Spinal cord (tissue), 10 donors: ENCODE measurements at places on chromosomes 7 and 10. TPM values are rescaled to one million over a fixed set of nuclear protein-coding genes. Genes with fewer than 3 reads are reported as not detected.

DNA sequence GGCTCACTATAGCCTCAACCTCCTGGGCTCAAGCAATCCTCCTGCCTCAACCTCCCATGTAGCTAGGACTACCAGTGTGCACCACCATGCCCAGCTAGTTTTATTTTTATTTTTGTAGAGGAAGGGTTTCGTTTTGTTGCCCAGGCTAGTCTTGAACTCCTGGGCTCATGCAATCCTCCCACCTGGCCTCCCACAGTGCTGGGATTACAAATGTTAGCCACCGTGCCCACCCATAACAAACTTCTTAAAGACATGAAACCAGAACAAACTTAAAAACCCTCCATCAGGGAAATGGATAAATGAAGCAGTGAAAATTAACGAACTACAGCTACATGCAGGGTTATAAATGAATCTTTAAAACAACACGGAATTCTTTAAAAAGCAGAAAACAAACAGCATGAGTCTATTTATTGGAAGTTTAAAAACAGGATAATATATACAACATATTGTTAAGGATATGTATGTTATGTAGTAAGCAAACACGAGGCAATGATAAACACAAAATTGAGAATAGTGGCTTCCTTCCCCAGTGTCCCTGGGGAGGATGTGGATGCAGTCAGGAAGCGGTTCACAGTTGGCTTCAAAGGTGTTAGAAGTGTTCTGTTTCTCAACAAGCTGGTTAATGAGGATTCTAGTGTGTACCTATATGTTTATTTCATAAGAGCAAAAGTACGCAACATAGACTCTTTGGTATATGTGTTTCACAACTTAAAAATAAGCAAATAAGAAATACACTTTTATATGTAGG is 128.2 kb upstream of the IMMP2L start:
- peak; percentile 44 for DNase-seq

- DNase-seq, result no peak
Measured at GRCh38 chr7:119665796-119666195, 607.2 kb upstream of the KCND2 start.

SLC18A3 gene
- total RNA-seq, result 1.9 TPM

- DNase-seq, result no peak
Measured at GRCh38 chr10:102602272-102603045, 41.8 kb upstream of the TRIM8 start.

- DNase-seq, result no peak
Measured at GRCh38 chr10:120460776-120461175, 3.7 kb downstream of the PLPP4 start.

DNA sequence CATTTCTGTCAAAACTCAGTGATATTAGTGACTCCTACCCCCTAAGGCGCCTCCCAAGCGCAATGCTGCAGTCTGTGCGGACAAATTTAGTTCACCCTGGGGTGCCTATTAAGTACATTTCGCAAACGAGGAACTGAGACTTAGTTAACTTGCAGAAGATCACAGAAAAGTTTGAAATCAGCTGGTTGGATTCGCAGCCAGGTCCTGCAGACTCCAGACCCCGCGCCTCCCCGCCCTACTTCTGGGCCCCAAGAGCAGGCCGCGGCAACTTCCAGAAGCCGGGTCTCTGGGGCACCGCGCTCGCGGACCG is 588 bp downstream of the CYREN start:
- DNase-seq, result no peak

DNA sequence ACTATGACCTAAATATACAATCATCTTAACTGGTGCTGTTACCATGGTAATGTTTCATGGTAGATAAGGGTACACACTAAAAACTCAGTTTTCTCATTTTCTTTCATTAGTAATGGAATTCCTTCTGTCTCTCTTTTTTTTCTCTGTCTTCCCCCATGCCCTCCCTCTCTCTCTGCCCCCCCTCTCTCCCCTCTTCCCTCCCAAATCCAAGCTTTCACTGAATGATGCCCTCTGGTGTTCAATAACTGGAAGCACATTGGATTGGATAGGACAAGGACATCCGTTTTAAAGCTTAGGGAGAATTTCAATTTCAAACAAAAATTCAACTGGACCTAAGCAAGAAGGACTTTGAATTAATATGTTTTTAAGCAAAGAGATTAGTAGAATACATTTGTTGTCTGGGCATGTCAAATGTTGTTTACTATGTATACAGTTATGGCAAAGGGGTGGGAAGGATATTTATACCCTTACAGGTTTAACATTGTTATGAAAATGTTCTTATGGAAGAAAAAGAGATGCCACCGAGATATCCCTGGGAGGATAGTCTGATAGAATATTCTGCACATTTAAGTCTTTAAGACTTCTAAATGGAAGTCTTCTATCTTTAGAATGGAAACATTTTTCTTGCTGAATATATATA is 6.1 kb downstream of the CHRM2 start:
- peak; percentile 53 for DNase-seq

GRCh38 chr10:106618646-106619045 is 545.9 kb downstream of the SORCS1 start:
- DNase-seq, result no peak

- DNase-seq, result no peak
Measured at GRCh38 chr7:7122033-7122478, 60.3 kb upstream of the C1GALT1 start.

- DNase-seq, result no peak
Measured at GRCh38 chr10:34792881-34793280, 22.2 kb downstream of the PARD3 start.

SLC26A5 gene
- total RNA-seq, result 0.44 TPM

DNA sequence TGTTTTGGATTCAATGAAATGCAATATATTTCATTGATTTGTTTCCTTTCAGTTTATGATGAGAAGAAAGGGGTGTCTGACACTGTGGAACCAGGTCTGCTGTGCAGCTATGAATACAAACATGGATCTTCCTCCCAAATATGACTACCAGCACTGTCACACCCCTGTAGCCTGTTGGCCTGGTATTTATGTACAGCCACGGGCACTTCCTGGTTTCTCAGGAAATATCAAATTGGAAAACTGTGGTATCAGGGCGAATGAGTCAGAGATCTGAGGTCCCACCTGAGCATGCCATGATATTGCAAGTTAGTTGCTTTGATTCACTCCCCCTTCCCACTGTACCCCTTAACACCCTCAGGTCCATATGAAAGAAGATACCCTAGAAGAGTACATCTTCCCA is 87.8 kb downstream of the DNMBP start:
- no peak for DNase-seq

- no peak for DNase-seq
Measured at GRCh38 chr7:126041472-126041871, 1111.8 kb upstream of the POT1 start.

DNA sequence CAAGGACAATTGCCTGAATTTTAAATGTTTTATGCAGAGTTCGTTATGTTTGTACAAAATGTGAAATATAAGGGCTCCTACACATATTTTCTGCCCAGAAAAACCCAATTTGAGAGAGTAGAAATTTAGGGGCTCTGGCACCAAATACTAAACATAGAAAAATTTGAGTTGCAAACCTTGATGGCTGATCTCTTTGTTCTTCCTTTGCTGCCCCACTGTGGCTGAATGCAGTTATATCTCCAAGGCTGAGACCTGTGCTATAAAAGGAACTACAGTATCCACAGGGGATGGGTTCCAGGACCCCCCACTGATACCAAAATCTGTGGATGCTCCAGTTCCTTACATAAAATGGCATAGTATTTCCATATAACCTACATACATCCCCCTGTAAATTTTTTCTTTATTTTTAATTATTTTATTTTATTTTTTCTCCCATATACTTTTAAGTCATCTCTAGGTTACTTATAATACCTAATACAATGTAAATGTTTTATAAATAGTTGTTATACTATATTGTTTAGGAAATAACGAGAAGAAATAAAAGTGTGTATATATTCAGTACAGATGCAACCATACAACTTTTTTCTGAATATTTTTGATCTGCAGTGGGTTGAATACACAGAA is 22.5 kb downstream of the CFAP43 start:
- peak; percentile 42 for DNase-seq

ZNF485 gene
- total RNA-seq, result 5.2 TPM

GRCh38 chr7:41880107-41880506 is 177.2 kb upstream of the INHBA start:
- DNase-seq, result no peak

GRCh38 chr10:51786684-51787035 is 87.3 kb upstream of the CSTF2T start:
- no peak for DNase-seq

GRCh38 chr7:147859486-147859885 is 731.1 kb upstream of the C7orf33 start:
- DNase-seq, result no peak

HOXA7 gene
- 9.6 TPM for total RNA-seq

WASHC2C gene
- total RNA-seq, result 41.4 TPM

CALML3 gene
- total RNA-seq, result not detected

DNA sequence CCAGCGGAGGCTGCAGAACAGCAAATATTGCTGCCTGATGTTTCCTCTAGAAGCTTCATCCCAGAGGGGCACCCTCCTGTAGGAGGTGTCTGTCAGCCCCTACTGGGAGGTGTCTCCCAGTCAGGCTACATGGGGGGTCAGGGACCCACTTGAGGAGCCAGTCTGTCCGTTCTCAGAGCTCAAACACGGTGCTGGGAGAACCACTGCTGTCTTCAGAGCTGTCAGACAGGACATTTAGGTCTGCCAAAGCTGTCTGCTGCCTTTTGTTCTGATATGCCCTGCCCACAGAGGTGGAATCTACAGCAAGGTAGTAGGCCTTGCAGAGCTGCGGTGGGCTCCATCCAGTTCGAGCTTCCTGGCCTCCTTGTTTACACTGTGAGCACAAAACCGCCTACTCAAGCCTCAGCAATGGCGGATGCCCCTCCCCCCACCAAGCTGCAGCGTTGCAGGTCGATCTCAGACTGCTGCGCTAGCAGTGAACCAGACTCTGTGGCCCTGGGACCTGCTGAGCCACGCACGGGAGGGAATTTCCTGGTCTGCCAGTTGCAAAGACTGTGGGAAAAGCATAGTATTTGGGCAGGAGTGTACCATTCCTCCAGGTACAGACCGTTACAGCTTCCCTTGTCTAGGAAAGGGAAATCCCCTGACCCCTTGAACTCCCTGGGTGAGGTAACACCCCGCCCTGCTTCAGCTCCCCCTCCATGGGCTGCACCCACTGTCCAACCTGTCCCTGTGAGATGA is 17.7 kb upstream of the MINDY3 start:
- DNase-seq, result no peak

CDC14C gene
- total RNA-seq, result not detected

DNA sequence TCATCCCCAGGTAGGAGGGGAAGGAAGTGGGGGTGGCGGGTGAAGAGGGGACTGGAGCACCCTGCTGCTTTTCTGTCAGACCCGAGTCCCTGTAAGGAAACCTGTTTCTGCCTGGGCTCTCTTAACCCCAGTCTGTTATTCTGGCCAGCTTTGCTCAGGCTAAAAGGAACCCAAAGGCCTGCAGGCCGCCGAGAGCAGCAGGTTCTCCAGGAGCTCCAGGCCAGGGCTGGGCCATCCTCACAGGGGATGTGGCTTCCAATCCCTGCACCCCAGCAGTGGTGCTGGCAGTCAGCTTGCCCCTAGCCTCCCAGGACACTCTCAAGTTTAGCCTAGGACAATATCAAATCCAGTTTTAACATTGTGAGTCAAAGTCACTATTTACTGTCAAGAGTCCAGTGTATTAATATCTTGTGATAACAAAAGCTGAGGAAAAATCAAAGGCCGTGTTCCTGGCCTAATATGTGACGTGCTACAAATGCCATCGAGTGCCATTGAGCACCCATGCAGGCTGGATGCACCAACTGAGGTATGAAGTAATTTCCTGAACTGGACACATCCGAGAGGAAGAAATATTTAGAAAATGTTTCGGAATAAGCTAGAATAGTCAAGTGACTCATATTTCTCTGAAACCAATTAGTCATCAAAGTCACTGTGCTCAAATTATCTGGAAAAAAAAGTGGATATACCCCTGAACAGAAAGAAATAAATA is 7.0 kb downstream of the PKD1L1 start:
- DNase-seq, result no peak

DNA sequence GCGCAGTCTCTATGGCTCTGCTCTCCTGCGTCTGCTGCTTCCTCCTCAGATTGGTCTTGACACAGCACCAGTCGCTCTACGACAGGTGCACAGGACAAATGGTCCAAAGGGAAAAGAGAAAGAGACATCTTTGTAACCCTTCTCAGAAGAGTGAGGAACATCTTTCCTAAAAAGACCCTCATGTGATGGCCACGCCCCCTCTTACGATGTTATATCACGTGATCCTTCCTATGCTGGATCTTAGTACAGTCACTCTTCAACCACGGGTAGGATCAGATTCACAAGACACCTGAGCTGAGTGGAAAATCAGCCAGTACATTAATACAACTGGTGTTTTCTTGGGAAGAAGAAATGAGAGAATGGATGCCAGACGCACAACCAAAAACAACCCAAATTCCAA is 262.2 kb upstream of the CELF2 start:
- DNase-seq, result no peak

GRCh38 chr10:64115908-64116643 is 594.9 kb downstream of the REEP3 start:
- DNase-seq, result peak; percentile 84

GRCh38 chr10:734481-734880 is 45.0 kb upstream of the DIP2C start:
- DNase-seq, result peak; percentile 6

DNA sequence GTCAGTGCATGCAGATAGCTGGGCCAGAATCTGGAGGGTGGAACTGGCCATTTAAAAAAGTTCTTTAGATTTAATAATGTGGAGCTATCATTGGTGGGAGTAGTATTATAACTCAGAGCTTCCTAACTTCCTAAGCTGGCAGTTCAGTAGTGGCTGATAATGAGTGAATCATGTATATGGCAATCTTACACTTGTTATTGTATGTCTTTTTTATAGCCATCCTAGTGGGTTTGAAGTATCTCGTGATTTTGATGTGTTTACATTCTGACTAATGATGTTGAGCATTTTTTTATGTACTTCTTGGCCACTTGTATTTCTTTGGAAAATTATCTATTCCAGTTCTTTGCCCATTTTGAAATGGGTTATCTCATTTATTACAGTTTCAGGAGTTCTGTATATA is 15.4 kb downstream of the TFAM start:
- no peak for DNase-seq

DNA sequence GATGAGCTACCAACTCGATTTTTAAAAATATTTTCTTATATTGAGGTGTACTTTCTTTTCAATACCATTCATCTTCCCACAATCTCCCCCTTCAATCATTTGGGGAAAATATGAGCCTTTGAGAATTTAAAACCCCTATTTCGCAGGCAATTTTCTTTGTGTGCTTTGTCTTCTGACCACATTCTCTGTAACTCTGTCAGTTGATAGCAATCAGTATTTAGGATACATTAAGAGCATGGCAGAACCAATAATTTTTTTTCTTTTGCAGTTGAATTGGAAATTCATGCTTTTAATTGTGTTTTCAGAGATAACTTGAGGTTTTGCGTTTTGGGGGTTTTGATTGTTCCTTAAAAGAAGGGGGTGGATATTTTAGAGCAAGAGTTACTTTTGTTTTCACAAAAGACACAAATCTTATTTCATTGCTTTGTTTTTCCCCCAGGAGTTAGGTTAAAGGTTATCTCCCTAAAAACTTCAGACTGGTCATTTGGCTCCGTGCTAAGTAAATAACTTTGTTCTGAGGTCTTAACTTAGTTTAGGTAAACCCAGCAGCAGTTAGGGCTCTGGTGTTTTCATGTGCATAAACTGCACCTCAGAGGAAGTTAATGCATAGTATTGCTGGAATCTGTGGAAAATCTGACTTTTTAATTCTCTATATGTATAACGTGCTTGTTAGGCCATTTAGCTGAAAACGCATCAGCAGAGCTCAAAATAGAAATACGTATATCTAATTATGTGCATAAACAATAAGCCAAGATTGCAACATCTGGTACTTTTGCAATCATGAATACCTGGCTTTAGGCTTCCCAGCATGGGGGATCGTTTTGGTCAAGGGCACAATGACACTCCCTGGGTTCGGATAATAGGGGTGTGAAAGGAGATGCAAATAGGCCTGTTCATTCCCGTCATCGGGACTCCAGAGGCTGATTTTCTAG is 676.4 kb upstream of the ANKRD30A start:
- peak; percentile 10 for DNase-seq

SPDYE2 gene
- not detected for total RNA-seq
